ENCODE measurements at places on chromosomes 4 and X. TPM values are rescaled to one million over a fixed set of nuclear protein-coding genes. Genes with fewer than 3 reads are reported as not detected.

Gene SMIM9
- not detected for total RNA-seq

DNA sequence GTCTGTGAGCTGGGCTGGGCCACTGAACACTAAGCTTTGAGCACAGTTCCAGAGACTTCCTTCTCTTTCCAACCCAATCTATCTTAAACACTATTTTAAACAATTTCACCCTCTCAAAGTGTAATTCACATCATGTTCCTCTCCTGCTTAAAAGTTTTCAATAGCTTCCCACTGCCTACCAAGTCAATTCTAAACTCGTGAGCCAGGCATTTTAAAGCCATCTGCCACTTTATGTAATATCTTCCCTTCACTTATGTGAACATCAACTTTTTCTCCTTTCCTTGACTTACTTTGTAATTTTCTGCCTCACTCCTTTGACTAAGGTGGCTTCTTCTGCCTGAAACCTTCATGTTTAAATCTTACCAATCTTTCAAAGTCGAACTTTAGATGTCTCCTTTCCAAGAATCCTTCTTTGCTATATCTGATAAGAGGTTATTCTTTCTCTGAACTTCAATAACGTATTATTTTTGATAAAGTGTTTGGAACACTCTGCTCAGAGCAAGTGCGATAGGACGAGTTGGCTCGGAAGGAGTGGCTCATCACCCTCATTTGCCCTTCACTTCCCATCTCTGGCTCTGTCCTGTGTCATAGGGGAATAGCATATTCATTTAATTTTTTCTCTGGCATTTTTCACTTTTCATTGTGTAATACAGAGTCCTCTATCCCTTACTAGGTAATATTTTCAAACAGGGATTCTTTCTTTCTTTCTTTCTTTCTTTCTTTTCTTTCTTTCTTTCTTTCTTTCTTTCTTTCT is 13.0 kb upstream of the SPARCL1 start:
- no peak for DNase-seq

DNA sequence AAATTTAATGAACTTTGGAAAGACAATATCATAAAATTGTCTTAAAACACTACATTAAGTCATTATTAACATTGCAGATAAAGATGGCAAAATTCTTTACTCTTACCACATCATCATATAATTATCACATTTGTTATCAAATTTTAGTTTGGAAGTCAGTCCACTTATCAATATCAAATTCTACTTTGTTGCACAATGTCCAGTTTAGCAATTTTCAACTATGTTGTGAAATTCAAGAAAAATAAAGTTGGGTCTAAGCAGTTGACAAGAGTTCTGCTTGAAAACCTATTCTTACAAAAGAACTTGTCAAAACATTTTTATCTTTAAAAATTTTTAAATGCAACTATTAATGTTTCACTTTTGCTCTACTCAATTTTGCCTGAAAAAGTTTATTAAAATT is 44.7 kb upstream of the TET2 start:
- no peak for DNase-seq

- DNase-seq: no peak
Measured at GRCh38 chr4:119589165-119589564, 39.4 kb downstream of the PDE5A start.

- DNase-seq: no peak
Measured at GRCh38 chrX:85111347-85111746, 107.7 kb downstream of the APOOL start.

GRCh38 chr4:142339053-142339452 is 507.0 kb downstream of the INPP4B start:
- no peak for DNase-seq

Gene PNMA6F
- 1.4 TPM for total RNA-seq

Gene CORIN
- total RNA-seq: 1.7 TPM

- DNase-seq: peak; percentile 13
Measured at GRCh38 chr4:22607382-22607781, 85.4 kb upstream of the GBA3 start.

- DNase-seq: no peak
Measured at GRCh38 chr4:89823416-89823815, 13.5 kb downstream of the SNCA start.

Gene SLIT2
- total RNA-seq: 64.1 TPM

GRCh38 chrX:7596822-7597221 is 246.1 kb upstream of the VCX start:
- no peak for DNase-seq

Gene HTN3
- not detected for total RNA-seq

GRCh38 chr4:5357870-5358269 is 306.6 kb downstream of the STK32B start:
- peak; percentile 77 for DNase-seq

Gene GLRA3
- total RNA-seq: 41.1 TPM

DNA sequence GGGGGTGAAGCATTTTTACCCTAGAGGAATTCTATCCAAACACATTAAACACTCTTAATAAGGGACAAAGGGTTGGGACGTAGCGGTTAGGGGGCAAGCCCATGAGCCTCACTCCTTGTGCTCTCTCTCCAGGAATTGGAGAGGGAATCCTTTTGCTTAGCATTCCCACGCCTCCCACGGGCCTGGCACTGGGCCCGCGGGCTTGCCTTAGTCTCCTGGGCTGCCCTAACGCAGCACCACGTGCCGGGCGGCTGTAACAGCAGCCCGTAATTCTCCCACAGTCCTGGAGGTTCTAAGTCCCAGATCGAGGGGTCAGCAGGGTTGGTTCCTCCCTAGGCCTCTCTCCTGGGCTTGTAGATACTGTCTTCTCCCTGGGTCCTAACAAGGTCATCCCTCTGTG is 67.5 kb downstream of the TBL1X start:
- DNase-seq: peak; percentile 27
